ENCODE measurements at places on chromosomes 16 and 17. TPM values are rescaled to one million over a fixed set of nuclear protein-coding genes. Genes with fewer than 3 reads are reported as not detected.

The C16orf54 gene
- 0.83 TPM for total RNA-seq

The NEUROD2 gene
- total RNA-seq: not detected

The CTRB2 gene
- not detected for total RNA-seq

The SMIM36 gene
- not detected for total RNA-seq

The SAT2 gene
- 59.5 TPM for total RNA-seq

The PRDM7 gene
- not detected for total RNA-seq

The CACNG3 gene
- total RNA-seq: not detected

- no peak overlapping the region for H3K27ac ChIP-seq
- H3K4me3 ChIP-seq: no peak overlapping the region
- H3K27me3 ChIP-seq: no peaks in the 10 kb centered on the region
- no peak for DNase-seq
Measured at GRCh38 chr16:57704905-57705852, 10.6 kb downstream of the DRC7 start.

GRCh38 chr16:57578521-57579360 is 36.3 kb downstream of the ADGRG5 start:
- DNase-seq: no peak
- H3K4me1 ChIP-seq: peaks cover 5% of the 10 kb centered on the region
- no peaks in the 10 kb centered on the region for H3K27me3 ChIP-seq
- H3K36me3 ChIP-seq: no peaks in the 10 kb centered on the region

GRCh38 chr16:29312835-29313558 is 93.5 kb downstream of the NPIPB11 start:
- H3K27me3 ChIP-seq: no peaks in the 10 kb centered on the region
- H3K36me3 ChIP-seq: no peaks in the 10 kb centered on the region
- no peak overlapping the region for H3K27ac ChIP-seq
- peaks cover 2% of the 10 kb centered on the region for H3K4me1 ChIP-seq

- no peaks in the 10 kb centered on the region for H3K36me3 ChIP-seq
- no peaks in the 10 kb centered on the region for H3K27me3 ChIP-seq
- H3K4me3 ChIP-seq: no peak overlapping the region
- DNase-seq: no peak
- no peak overlapping the region for H3K27ac ChIP-seq
Measured at GRCh38 chr16:84446596-84447392, 57.7 kb downstream of the MEAK7 start.

GRCh38 chr17:67577429-67578141 is 140.2 kb upstream of the NOL11 start:
- H3K27me3 ChIP-seq: no peaks in the 10 kb centered on the region
- no peaks in the 10 kb centered on the region for H3K4me1 ChIP-seq
- no peak overlapping the region for H3K4me3 ChIP-seq
- no peak overlapping the region for H3K27ac ChIP-seq

GRCh38 chr17:74235911-74236371 is 22.6 kb downstream of the TTYH2 start:
- peak; percentile 63 for DNase-seq
- H3K27ac ChIP-seq: peak overlapping the region; percentile 72
- no peak overlapping the region for H3K4me3 ChIP-seq
- no peaks in the 10 kb centered on the region for H3K27me3 ChIP-seq

- H3K4me3 ChIP-seq: no peak overlapping the region
- no peaks in the 10 kb centered on the region for H3K4me1 ChIP-seq
- peaks cover 71% of the 10 kb centered on the region for H3K36me3 ChIP-seq
- no peak for DNase-seq
- H3K27me3 ChIP-seq: no peaks in the 10 kb centered on the region
Measured at GRCh38 chr16:57764341-57765159, 29.0 kb downstream of the KATNB1 start.

GRCh38 chr17:15413101-15413771 is 54.2 kb downstream of the CDRT4 start:
- H3K4me3 ChIP-seq: no peak overlapping the region
- peak overlapping the region; percentile 92 for H3K27ac ChIP-seq
- no peaks in the 10 kb centered on the region for H3K27me3 ChIP-seq
- no peak for DNase-seq

- H3K4me1 ChIP-seq: peaks cover 20% of the 10 kb centered on the region
- no peaks in the 10 kb centered on the region for H3K27me3 ChIP-seq
- H3K27ac ChIP-seq: peak overlapping the region; percentile 2
- no peaks in the 10 kb centered on the region for H3K36me3 ChIP-seq
- no peak for DNase-seq
Measured at GRCh38 chr17:59756236-59756818, 48.9 kb downstream of the VMP1 start.

DNA sequence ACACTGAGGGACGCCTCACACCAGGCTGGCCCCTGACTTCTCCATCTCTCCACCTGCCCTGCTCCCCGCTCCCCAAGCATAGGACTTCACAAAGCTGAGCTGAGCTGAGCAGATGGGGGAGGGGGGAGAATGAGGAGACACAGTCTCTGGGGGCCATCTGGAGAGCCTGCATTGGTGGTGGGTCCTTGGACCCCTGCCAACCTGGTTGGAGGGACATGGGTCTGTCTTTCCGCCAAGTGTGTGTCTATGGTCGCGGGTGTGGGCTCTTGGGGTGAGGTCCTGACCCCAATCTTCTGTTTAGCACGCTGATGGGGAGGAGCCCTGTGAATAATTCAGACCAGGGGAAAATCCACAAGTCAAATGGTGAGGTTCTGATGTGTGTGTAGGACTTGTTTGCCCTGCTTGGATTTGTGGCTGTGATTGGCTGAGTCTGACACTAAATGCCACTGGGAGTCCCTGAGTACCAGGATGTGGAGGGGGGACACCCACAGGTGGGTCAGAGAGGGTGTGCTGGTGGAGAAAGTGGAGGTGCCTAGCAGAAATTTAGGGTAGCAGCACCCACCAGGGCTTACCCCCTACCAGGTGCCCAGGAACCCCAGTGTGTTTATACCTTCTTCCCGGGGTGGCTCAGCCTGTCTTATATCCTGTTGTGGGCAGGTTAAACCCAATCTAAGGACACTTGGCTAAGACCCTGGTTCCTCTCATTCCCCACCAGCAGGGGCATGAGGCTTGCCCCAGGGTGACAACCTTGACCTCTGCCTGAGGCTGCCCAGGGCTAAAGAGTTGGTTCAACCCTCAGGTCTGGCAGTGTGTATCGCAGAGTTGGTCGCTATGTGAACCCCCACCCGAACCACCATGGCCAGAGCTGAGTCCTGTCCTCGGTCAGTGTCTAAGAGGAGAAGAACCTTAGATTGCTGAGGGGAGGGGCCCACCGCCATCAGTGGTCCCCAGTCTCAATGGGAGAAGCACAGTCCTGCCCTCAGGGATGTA is 2.1 kb downstream of the FMNL1 start:
- no peak for DNase-seq
- H3K27me3 ChIP-seq: no peaks in the 10 kb centered on the region
- H3K36me3 ChIP-seq: no peaks in the 10 kb centered on the region
- no peak overlapping the region for H3K27ac ChIP-seq

- peaks cover 48% of the 10 kb centered on the region for H3K4me1 ChIP-seq
- peak; percentile 83 for DNase-seq
- no peak overlapping the region for H3K4me3 ChIP-seq
- H3K27me3 ChIP-seq: no peaks in the 10 kb centered on the region
Measured at GRCh38 chr17:17685775-17686291, 4.6 kb downstream of the RAI1 start.

DNA sequence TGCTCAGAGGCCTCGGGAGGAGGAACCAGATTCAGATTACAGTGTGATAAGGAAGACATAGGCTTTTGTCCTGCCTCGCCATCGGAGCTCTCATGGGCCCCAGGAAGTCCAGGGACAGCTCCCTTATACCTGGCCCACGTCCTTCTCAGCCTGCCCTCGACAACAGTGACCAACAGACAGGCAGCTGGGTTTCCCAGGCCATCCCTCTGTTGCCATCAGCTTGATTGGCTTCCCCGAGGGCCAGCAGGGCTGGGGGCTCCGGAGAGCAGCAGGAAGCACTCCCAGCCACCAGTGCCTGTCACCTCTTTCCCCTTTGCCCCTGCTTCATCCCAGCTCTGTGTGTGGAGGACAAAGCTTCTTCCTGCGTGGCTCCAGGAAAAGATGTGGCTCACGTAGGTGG is 17.6 kb downstream of the CD300A start:
- no peak for DNase-seq
- H3K4me1 ChIP-seq: no peaks in the 10 kb centered on the region
- H3K27ac ChIP-seq: no peak overlapping the region
- no peak overlapping the region for H3K4me3 ChIP-seq
- H3K36me3 ChIP-seq: no peaks in the 10 kb centered on the region

DNA sequence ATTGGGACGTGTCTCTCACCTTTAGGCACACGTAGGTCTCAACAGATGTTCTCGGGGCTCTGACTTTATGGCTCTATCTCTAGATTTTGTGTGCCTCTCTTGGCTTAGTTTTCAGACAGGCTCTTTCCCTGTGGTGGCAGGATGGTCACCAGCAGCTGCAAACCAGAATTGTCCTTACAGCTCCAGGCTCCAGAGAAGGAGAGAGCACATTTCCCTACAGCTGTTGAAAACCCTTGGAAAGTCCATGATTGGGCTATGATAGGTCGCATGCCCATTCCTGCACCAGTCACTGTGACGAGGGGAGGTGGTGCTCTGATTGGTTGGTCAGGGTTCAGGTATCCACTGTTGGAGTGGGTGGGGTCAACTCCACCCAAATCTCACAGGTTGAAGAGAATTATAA is 41.5 kb downstream of the SHISA9 start:
- no peaks in the 10 kb centered on the region for H3K27me3 ChIP-seq
- H3K36me3 ChIP-seq: no peaks in the 10 kb centered on the region
- no peak overlapping the region for H3K4me3 ChIP-seq
- DNase-seq: no peak
- H3K4me1 ChIP-seq: no peaks in the 10 kb centered on the region
- no peak overlapping the region for H3K27ac ChIP-seq

- no peak for DNase-seq
- H3K27me3 ChIP-seq: no peaks in the 10 kb centered on the region
- H3K4me3 ChIP-seq: no peak overlapping the region
- H3K27ac ChIP-seq: no peak overlapping the region
- H3K36me3 ChIP-seq: no peaks in the 10 kb centered on the region
- no peaks in the 10 kb centered on the region for H3K4me1 ChIP-seq
Measured at GRCh38 chr17:34755981-34756636, 176.7 kb downstream of the TMEM132E start.

DNA sequence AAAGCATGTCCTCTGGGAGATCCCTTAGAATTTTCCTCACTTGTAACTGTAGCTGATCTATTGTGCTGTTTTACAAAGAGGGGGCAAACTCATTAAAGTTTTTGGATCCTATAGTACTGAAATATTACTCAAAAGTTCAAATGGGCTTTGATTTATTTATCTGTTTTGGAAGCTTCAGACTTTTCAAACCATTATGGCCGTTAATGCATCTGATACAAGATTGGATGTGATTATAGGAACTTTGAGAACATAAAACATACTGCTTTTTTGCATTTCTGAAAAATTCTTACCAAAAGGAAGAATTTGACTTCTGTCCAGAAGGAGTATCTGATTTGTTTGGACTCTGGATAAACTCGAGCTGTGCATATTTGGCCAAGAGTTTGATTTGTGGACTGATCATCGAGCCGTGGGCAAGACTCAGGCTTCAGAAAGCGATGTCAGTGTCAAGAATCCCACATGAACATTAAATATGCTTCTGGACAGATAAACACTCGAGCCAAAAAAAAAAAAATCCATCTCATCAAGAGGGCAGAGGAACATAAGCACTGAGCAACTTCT is 8.2 kb upstream of the MARCHF10 start:
- DNase-seq: no peak
- no peaks in the 10 kb centered on the region for H3K36me3 ChIP-seq
- no peak overlapping the region for H3K4me3 ChIP-seq
- H3K27me3 ChIP-seq: no peaks in the 10 kb centered on the region
- peaks cover 8% of the 10 kb centered on the region for H3K4me1 ChIP-seq
- no peak overlapping the region for H3K27ac ChIP-seq

- no peaks in the 10 kb centered on the region for H3K36me3 ChIP-seq
- H3K4me3 ChIP-seq: no peak overlapping the region
- no peaks in the 10 kb centered on the region for H3K4me1 ChIP-seq
- H3K27me3 ChIP-seq: no peaks in the 10 kb centered on the region
Measured at GRCh38 chr16:85438981-85439685, 174.0 kb upstream of the GSE1 start.

- no peaks in the 10 kb centered on the region for H3K36me3 ChIP-seq
- no peak overlapping the region for H3K27ac ChIP-seq
- H3K4me1 ChIP-seq: no peaks in the 10 kb centered on the region
Measured at GRCh38 chr16:1042049-1042744, 30.4 kb upstream of the SSTR5 start.

DNA sequence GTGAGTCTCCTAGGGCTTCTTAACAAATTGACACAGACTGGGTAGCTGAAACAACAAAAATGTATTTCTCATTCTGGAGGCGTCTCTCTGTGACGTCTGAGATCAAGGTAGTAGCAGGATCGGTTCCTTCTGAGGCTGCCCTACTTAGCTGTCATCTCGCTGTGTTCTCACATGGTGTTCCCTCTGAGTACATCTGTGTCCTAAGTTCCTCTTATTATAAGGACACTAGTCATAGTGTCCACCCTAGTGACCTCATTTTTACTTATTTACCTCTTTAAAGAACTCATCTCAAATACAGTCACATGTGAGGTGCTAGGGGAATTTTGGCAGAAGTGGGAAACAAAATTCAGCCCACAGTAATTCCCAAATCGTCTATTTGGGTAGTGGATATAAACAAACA is 529.1 kb downstream of the NPIPA7 start:
- no peaks in the 10 kb centered on the region for H3K36me3 ChIP-seq
- no peaks in the 10 kb centered on the region for H3K4me1 ChIP-seq
- no peak overlapping the region for H3K27ac ChIP-seq
